ENCODE measurements at places on chromosomes 3 and 15.

GRCh38 chr3:64063207-64063982 is 40.1 kb upstream of the PSMD6 start:
- no peak for DNase-seq

- no peak for DNase-seq
These were observed 39.5 kb downstream of the CADPS start for GRCh38 chr3:62835554-62836236.

DNA sequence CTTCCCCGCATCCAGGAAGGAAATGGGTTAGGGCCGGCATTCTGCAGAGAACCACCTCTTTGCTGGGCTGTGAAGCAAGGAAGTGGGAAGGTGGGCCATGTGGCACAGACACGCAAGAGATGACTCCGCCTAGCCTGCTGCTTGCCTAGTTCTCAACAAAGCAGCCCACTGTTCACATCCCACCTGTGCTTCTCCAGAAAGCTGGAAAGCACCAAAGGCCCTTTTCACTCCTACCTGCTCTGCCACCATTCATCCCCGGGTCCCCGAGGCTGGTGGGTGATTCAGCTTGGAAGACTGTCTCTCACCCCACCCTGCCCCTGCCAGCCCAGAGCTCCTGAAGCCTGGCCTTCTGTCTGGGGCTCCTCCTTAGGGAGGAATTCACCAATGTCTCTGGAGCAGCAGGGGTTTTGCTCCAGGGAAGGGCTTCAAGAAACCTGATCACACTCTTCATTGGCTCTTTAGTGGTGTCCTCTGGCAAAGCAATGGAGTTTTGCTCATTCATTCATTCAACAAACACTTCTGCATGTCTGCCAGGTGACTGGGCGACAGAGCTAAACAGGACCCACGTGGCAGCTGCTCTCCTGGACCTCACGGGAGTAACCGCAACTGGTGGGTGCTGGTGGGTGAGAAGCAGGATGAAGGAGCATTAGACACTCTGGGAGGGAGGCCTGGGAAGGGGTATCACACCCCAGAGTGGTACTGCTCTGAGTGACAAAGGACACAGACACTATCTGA is 145.4 kb upstream of the TLE3 start:
- DNase-seq = peak; percentile 37

GRCh38 chr3:23202203-23202920 is 765 bp upstream of the UBE2E2 start:
- peak; percentile 15 for DNase-seq

- peak; percentile 65 for DNase-seq
These were observed 19.4 kb upstream of the UBE2E2 start for GRCh38 chr3:23183731-23184130.

DNA sequence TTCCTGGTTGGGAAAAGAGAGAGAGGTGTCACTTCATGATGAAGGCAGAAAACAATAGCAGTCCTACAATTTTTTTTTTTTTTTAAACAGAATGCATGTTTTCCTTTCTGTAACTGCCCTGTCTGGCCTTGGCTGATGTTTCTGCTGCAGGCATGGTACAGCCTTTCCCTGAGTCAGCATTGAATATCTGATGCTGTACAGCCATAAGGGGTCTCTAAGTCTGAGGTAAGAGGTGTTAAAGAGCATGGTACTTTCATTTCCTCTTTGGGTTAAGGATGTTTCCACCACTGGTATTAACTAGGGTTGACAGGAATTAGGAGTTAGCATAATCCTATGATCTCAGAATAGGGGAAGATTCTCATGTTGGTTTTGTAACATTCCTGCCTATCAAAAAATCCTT is 147.4 kb downstream of the CHST2 start:
- no peak for DNase-seq

GRCh38 chr3:144687862-144688261 is 716.2 kb downstream of the DIPK2A start:
- DNase-seq = peak; percentile 1

- no peak for DNase-seq
These were observed 130.1 kb upstream of the GOLGA6L6 start for GRCh38 chr15:20671675-20672074.

GRCh38 chr15:69472562-69472961 is 19.9 kb downstream of the RPLP1 start:
- no peak for DNase-seq

- no peak for DNase-seq
These were observed 246.6 kb upstream of the KCNMB2 start for GRCh38 chr3:178289544-178290160.

DNA sequence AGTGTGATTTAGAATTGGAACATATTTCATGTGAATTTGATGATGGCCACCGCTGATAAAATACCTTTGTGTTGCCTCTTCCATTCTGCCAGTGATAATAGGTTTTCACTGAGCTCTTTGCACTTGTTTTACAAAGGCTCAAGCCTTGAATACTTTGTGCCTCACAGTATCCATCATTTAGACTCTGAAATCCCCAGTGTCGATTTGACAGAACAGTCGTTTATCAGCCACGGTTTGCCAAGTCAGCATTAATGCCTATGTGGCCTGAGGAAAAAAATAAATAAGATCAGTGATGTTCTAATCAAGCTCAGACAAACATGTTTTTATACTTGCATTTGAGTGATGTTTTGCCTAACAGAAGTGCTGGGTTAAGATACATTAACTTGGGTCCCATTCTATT is 399.1 kb downstream of the RBMS3 start:
- no peak for DNase-seq

DNA sequence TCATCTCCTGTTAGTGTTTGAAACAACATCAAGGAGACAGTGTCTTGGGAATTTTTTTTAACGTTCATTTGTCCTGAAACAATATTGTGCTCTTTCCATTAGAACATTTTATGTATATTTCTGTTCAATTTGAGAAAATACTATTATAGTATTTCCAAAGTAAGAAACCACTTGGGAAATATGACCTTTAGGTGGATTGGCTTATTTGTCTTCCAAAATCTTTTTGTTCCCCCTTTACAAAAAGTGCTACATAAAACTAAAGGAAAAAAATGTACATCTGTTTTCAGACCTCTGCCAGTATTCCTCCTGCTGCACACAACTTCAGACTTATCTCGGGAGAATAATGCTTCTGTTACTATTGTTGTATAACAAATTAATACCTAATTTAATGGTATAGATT is 165.9 kb upstream of the AGTR1 start:
- no peak for DNase-seq

- no peak for DNase-seq
These were observed 36.5 kb downstream of the FSIP1 start for GRCh38 chr15:39746176-39746575.

DNA sequence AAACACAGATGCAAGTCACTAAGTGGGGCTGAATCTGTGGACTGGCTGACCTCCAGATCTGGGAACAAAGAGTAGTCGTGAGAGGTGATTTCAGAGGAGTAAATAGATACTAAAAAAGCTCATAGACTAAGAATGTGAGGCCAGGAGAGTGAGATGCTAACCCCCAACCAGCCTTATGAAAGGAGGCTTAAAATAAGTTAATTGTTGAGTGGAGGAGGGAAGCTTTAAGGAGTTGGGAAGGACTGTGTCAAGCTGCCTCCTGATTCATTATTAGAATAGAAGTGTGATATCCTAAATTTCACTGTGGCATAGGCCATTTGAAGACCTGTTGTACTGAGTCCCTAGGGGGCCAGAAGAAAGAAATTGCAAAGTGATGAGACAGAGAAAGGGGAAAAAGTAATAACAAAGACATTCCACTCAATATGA is 107.6 kb downstream of the RBPMS2 start:
- DNase-seq = peak; percentile 84

GRCh38 chr15:64930019-64930652 is 18.4 kb downstream of the ANKDD1A start:
- no peak for DNase-seq

DNA sequence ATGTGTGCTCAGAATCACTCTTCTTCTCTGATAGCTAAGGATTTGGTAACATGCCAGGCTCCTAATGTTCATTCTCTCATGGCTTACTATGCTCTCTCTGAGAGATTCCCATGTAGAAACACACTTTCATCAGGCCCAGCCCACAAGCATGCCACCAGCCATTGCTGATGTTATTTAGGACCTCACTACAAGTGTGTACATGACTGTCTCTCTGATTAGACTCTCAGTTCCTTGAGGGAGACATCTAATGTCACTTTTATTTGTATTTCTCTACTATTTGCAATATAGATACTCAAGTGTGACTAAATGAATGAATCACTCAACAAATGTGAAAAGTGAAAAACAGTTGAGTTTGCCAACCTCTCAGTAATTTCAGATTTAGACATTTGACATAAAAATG is 84.3 kb upstream of the ARL6 start:
- no peak for DNase-seq

- DNase-seq = peak; percentile 53
These were observed 3.1 kb upstream of the ABHD6 start for GRCh38 chr3:58234516-58234931.

DNA sequence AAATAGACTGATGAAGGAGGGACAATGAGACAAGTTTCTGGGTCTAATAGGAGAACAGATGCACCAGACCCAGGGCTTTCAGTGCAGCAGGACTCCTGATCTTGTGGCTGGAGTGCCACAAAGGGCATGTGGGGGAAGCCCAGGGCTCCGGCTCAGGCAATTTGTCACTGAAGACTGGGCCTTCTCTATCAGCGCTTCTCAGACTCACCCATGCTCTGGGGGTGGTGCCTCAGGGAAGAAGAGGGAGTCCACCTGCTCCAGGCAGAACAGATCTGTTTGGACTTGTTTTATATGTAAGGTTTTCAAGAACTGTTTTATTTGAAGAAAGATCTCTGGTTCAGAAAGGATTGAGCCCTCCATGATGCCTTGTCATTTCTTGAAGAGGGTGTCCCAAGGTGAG is 112.4 kb upstream of the TLE3 start:
- no peak for DNase-seq

DNA sequence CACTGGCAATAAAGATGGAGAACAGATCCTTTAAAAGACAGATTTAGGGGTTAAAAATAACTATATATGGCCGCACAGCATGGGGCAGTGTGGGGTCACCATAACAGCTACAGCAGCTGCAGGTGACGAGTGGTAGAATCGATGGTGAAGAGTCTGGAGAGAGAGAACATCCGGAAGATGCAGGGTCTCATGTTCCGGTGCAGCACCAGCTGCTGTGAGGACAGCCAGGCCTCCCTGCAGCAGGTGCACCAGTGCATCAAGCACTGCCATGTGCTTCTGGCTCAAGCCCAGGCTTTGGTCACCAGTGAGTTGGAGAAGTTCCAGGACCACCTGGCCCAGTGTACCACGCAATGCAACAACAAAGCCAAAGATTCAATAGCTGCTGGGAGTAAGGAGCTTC is 93.7 kb upstream of the IMPG2 start:
- no peak for DNase-seq

- no peak for DNase-seq
These were observed 139.6 kb downstream of the IL20RB start for GRCh38 chr3:137097386-137097785.

DNA sequence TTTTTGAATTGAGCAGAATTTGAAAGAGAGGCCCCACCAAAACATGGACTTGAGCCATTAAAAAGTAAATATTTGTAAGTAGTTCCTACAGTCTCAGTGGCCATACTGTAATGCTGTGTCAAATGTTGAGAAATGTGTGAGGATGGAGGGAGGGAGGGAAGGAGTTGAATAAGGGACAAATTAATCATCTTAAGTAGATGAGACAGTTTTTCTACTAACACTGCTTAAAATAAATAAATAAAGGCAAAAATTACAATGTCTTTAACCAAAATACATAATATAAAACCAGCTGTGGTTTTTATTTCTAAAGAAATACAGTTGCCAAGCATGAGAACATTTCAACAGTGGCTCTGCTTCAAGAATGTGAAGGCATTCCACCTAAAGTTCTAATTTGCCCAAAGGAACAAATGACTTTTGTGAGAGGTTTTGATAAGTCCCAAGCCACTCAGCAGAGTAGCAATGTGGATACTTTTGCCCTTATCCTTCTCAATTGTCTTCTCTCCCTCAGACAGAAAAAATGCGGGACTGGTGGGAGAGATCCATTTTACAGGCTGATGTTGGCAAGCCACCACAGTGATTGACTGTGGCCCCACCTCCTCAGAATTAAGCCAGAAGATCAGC is 427.0 kb upstream of the RARB start:
- DNase-seq = no peak

GRCh38 chr15:65286069-65286703 is 497 bp downstream of the PARP16 start:
- DNase-seq = peak; percentile 41

- DNase-seq = no peak
These were observed 293.1 kb downstream of the SUCLG2 start for GRCh38 chr3:67361323-67361722.

- DNase-seq = no peak
These were observed 310.7 kb downstream of the DIPK2A start for GRCh38 chr3:144282313-144282712.

- DNase-seq = no peak
These were observed 331.7 kb downstream of the MAGI1 start for GRCh38 chr3:65706776-65707568.

GRCh38 chr3:80767604-80768003 is 993.8 kb downstream of the GBE1 start:
- no peak for DNase-seq

GRCh38 chr3:156163848-156164247 is 43.5 kb downstream of the KCNAB1 start:
- DNase-seq = no peak

DNA sequence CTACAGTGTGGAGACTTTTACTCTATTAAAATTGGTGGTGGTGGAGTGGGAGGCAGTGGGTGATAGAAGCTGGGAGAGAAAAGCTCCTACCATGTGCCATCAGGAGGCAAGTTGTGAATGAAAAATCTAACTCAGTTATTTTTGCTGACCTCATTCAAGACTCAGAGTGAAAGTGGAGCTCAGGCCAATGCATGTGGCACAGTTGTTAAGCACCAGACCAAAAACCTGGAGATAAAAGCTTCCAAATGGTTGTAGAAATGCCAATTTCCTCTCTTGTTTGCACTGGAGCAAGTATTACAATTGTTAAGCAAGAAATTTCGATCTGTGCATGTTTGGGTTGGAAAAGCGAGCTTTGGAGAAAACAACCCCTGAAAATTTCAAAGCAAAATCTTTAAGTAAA is 81.5 kb upstream of the PRICKLE2 start:
- DNase-seq = no peak

DNA sequence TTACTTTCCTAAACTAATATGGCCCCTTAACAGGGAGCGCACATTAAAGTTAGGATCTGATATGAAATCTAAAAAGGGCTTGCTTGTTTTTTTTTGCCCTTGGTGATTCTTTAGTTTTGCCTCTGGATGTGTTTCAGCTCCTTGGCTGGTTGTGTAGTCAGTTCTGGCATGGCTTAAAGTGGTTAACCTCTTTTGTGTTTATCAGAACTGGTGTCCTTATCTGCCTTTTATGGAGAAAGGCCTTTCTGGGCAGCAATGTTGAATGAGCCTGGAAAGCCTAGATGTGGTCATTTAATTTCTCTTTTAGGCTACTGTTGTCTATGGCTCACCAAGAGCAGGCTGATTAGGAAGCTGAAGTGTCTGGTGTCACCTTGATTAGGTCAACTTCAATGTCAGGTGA is 254.5 kb upstream of the ROPN1 start:
- DNase-seq = no peak

DNA sequence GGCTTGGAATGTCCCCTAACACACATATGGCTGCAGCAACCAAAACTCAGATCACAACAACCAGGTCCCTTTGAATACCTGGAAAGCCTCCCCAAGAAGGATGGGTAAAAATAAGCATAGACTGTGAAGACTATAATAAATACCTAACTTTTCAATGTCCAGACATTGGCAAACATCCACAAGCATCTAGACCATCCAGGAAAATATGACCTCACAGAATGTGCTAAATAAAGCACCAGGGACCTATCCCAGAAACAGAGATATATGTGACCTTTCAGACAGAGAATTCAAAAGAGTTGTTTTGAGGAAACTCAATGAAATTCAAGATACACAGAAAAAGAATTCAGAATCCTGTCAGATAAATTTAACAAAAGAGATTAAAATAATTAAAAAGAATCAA is 109.2 kb downstream of the NEDD4 start:
- no peak for DNase-seq

GRCh38 chr15:58440922-58441321 is 9.1 kb downstream of the LIPC start:
- DNase-seq = peak; percentile 56

Data from kidney tubule cell (primary cell).